ENCODE measurements at places on chromosomes 12 and 14. TPM values are rescaled to one million over a fixed set of nuclear protein-coding genes. Genes with fewer than 3 reads are reported as not detected.

The SLCO1C1 gene
- 0.59 TPM for polyA plus RNA-seq

The ALG10 gene
- polyA plus RNA-seq, result 4.8 TPM

The PDZRN4 gene
- polyA plus RNA-seq, result 1.8 TPM

The RPGRIP1 gene
- 1.2 TPM for polyA plus RNA-seq

- DNase-seq, result no peak
Measured at GRCh38 chr14:71468701-71469100, 463.5 kb upstream of the RGS6 start.

DNA sequence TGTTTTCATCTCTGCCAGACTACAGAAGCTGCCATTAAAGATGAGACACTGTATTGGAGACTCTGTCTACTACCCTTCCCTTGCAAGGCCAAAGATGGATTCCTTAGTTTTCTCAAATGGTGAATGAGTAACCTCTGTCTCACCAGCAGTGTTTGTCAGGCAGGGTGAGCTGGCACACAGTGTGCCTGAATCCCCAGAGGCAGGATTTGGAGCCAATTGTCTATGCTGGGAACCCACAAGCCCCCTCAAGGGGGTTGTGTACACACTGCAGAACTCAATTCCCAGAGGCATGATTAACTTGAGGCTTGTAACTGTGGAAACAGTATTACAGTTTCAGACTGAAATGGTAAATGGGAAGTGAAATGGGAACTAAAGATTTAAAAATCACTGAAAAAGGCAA lies 136.8 kb upstream of the PTPRB start:
- DNase-seq, result no peak

DNA sequence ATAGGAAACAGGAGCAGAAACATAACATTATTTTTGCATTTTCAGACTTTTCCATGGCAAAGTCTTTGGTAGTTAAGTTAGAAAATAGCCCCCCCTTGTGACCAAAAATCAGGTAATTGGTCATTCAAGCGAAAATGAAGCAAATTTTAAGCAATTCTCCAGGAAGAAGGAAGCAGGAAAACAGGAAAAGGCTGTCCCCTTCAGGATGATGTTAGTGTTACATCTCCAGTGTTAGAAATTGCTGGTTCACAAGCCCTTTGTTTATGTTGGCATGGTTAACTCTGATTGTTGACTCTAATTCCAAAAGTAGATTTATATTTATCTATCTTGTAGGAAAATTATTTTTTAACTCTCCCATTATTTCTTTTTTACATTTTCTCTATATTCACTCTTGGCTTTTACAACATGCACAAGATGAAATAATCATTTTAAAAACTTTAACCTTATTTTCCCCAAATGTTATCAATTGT lies 18.8 kb upstream of the GAS2L3 start:
- peak; percentile 79 for DNase-seq

DNA sequence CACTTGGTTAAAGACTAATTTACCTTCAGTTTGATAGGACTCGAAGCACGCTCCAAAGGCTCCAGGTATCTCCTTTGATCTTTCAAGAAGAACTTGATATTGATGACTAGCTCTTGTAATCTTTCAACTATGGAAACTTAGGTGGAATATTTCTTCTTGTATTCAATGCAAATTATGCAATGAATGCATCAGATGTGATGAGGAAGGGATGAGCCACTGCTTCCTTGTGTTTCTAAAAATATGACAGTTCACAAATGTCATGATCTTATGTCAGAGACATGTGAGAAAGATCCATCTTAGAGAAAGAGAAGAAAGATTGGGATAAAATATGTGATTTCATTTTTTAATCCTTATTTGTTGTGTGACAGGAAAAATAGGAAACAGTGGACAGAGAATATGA lies 9.9 kb downstream of the RNASE9 start:
- no peak for DNase-seq

- DNase-seq, result no peak
Measured at GRCh38 chr14:101991352-101991751, 27.0 kb downstream of the DYNC1H1 start.

- DNase-seq, result no peak
Measured at GRCh38 chr14:104734601-104734990, 10.6 kb downstream of the ADSS1 start.

GRCh38 chr12:7150841-7151240 lies 20.7 kb downstream of the CLSTN3 start:
- no peak for DNase-seq

DNA sequence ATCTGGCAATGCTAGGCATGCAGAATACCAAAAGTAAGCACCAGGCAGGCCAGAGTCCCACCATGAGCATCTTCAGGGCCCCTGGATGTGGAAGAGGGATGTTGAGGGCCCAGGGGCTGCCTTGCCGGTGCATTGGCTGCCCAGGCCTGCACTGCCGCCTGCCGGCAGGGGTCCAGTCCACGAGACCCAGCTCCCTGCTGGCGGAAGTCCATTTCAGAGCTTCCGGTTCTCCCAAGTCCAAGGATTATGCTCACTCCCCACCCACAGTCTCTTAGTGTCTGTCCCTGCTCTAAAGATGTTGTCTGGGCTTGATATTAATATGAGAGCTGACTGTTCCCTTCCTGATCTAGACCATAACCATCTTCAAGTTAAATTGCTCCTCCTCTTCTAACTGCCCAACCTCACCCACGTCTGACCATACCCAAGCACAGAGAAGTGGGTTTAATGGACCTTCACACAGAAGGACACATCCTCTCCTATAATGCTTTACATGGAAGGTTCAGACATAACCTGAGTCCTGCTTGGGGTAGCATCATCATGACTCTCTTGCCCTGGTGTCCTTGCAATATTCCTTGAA lies 117.4 kb downstream of the DAD1 start:
- no peak for DNase-seq

DNA sequence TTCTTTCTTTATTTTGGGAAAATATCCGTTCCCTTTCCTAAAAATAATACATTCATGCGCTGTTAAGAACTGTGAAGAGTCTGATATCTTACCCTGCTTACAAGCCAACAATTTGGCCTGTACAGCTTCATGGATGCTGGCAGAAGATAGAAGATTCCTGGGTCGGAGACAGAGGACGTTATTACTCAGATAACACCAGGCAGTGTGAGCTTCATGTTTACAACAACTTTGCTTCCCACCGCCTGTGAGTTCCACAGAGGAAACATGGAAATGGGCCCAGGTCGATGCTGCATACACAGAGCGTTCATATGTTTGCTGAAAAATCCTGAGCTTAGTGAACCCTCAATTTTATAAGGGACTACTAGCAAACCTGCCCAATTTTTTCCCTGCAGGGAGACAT lies 705.6 kb upstream of the SEL1L start:
- DNase-seq, result no peak

DNA sequence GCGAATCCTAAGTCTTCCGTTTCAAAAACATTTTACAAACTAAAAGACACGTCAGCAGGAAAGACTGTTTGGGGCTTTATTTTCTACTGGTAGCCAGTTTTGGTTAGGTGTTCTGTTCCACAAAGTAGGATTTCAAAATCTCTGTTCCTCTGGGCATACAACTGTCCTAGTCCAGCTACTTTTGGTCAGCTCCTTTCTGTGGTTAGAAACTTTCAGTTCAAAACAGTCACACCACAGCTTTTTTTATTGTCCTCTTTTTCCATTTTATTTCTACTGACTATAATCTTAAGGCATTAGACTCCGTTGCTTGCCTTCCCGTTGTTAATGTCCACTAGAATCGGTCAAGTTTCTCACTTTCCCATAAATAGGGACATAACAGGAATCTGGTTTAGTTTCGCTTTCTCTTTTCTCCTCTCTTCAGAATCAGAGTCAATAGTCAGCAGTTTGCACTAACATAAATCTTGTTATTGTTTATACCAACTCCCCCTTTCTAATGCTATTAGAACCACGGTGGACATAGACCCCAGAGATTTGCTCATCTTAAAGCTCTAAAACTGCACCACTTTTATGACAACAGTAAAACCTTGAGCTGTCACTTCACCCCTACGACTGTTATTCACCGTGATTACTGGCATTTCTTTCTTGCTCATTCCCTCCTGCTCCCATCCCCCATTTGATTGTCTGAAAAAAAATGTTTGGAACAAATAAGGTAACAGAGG lies 41.5 kb upstream of the NPAS3 start:
- DNase-seq, result peak; percentile 38

GRCh38 chr12:103172447-103173112 lies 215.1 kb downstream of the ASCL1 start:
- DNase-seq, result no peak

DNA sequence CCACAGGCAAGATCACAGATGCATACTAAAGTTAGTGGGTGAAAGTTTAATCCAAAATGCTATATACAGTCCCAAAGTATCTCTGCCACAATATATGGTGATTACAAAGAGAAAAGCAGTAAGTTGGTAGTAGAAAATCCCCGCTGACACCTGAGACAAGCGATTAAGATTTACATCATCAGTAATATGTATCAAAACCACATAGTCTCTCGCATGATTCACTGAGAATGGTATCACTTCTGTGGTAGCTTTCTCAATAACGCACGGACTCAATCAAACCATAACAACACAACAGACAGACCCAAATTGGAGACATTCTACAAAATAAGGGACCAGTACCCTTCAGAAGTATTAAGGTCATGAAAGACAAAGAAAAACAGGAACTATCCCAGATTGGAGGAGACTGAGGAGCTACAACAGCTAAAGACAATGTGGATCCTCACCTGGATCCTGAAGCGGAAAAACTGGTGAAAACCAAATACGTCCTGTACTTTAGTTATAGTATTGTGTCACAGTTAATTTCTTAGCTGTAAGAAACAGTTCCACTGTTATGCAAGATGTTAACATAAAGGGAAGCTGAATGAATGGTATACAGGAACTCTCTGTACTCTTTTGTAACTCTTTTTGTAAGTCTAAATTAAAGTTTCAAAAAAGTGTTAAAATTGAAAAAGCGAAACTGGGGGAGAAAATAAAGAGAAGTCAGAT lies 51.0 kb downstream of the SPTLC2 start:
- DNase-seq, result no peak

GRCh38 chr14:89466484-89466883 lies 49.5 kb upstream of the FOXN3 start:
- DNase-seq, result no peak

DNA sequence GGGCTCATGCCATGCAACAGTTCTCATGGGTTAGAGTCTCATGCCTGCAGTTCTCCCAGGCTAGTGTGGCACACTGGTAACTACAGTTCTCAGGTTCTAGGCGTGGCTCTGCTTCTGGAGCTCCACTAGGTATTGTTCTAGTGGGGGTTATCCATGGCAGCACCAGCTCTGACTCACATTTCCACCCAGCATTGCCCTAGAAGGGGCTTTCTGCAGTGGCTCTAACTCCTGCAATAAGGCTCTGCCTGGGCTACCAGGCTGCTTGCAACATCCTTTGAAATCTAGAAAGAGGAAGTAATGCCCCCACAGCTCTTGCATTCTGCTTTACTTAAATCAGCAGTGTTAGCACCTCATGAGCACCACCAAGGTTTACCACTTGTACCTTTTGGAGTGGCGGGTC lies 220.3 kb upstream of the ARID2 start:
- DNase-seq, result no peak

DNA sequence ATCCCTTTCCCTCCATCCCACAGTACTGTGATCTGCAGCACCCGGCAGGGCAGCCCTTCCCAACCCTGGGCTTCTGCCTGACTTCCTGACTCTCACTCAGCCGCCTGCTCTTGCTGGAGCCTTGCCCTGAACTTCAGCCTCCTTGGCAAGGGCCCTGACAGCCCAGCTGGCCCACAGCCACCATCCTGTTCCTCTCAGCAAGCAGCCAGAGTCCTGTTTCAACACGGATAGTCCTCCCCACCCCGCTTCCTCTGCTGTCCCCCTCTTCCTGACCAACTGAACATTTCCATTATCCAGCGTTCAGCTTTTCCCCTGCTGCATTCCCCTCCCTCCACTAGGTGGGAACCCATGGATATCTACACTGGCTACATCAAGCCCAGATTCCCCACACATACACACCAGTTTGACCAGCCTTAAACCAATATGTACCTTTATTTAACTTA lies 74.0 kb upstream of the MDM1 start:
- DNase-seq, result peak; percentile 79

- DNase-seq, result no peak
Measured at GRCh38 chr12:7403466-7403865, 40.5 kb downstream of the CD163L1 start.

- no peak for DNase-seq
Measured at GRCh38 chr14:85572011-85572410, 42.1 kb downstream of the FLRT2 start.

- DNase-seq, result no peak
Measured at GRCh38 chr14:86035882-86036281, 505.9 kb downstream of the FLRT2 start.

DNA sequence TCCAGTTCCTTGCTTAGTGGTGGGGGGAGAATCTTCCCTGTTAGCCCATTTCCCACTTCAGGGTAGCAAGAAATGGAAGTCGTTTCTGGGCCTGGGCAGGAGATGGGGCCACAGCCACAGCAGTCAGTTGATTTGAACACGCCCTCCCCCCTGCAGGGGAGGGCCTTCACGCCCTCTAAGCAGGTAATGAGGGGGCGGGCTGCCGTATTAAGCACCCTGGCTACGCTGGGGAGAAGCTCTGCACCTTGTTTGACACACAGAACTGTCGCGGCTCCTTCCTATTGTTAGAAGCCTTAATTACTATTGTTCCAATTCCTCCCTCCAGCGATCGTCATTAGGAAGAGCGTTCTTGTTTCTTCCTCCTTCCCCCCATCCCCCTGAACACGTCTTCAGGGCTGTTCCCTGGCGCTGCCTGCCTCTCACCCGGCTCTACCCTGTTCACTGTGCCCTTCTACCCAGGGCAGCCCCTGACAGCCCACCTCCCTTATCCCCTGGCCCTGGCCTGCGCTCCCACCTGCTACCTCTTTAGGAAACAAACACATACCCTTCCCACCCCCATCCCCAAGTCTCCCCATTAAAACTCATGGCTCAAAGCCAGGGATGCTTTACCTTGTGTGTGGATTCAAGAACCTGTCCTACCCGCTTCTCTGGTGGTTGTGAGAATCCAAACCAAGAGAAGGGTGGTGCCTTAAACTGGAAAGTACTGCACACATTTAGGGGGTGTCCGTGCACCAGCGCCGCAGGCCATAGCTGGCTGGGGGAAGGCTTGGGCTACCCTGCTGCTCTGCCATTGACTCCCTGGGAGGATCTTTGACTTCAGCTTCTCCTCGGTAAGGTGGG lies 137.6 kb downstream of the TSPAN9 start:
- DNase-seq, result no peak

GRCh38 chr14:27267876-27268275 lies 670.0 kb upstream of the NOVA1 start:
- DNase-seq, result peak; percentile 26
